ENCODE measurements at places on chromosomes 3 and 15.

GRCh38 chr15:99956820-99957641 lies 223.8 kb upstream of the LYSMD4 start:
- DNase-seq = peak; percentile 29

- DNase-seq = no peak
Measured at GRCh38 chr3:70615286-70615685, 302.8 kb upstream of the MDFIC2 start.

DNA sequence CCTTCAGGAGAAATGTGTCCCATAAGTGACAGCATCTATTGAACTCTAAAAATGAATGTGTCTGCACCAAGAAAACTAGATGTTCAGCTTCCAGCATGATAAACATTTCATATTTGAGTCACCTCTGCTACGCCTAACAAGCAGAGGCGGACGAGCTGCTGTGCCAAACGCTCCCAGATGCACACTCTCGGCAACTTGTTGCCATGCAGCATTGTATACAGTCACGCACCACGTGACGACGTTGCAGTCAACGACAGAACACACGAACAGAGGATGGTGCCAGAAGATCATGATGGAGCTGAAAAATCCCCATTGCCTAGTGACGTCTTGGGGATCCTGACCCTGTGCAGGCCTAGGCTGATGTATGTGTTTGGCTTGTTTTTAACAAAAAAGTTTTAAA lies 137.5 kb downstream of the XXYLT1 start:
- no peak for DNase-seq

GRCh38 chr3:186110975-186111974 lies 2.4 kb upstream of the ETV5 start:
- DNase-seq = no peak

GRCh38 chr3:155745795-155746550 lies 1.1 kb upstream of the PLCH1 start:
- DNase-seq = no peak

DNA sequence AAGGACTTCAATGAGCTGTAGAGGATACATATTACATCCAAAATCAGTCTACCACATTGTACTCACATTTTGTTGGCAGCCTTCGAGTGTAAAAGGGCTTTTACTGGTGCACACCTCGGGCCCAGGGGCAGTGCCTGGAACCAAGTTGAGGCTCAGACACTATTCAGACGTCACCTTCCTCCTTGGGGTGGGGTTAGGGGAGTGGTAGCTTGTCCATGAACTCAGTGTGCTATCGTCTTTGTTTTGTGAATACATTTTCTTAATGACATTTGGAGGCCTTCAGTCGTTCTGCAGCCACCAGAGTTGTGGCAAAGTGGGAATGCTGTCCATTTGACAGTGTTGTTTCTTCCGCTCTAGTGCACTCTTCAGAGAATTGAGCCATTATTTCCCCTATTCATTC lies 114.2 kb downstream of the PGPEP1L start:
- DNase-seq = no peak

GRCh38 chr3:136932978-136933772 lies 24.6 kb upstream of the IL20RB start:
- DNase-seq = no peak

DNA sequence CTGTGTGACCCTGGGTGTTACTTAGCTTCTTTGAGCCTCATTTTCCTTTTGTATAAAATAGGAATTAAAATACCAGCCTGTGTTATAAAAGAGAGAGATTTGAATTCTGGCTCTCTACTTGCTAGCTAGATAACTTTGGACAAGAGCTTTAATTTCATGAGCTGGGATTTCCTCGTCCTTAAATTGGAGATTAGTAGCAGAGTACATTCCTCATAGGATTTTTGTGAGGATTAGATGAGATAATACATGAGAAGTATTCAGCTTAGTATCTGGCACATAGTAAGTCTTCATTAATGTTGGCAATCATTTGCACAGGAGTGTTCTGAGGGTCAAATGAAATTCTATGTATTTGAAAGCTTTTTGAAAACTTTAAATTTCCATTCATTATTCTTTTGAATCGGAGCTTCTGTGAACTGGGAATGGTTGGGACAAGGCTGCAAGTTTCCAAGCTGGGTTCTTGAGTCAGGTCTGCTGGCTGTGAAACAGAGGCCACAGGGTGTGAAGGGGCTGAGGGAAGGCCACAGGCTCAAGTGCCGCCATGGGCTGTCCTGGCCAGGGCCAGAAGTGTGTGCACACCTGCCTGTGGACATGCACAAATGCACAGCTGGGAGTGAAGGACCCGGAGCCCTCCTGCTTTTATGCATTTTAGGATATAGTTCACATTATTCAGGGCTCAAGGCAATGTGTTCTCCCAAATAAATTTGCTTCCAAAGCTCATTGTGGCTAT lies 17.2 kb downstream of the ALPK3 start:
- peak; percentile 40 for DNase-seq

- DNase-seq = no peak
Measured at GRCh38 chr15:42085236-42085605, 9.1 kb downstream of the PLA2G4D start.

GRCh38 chr15:48722764-48723661 lies 77.5 kb upstream of the FBN1 start:
- no peak for DNase-seq

- no peak for DNase-seq
Measured at GRCh38 chr3:34140616-34141015, 342.2 kb downstream of the PDCD6IP start.

DNA sequence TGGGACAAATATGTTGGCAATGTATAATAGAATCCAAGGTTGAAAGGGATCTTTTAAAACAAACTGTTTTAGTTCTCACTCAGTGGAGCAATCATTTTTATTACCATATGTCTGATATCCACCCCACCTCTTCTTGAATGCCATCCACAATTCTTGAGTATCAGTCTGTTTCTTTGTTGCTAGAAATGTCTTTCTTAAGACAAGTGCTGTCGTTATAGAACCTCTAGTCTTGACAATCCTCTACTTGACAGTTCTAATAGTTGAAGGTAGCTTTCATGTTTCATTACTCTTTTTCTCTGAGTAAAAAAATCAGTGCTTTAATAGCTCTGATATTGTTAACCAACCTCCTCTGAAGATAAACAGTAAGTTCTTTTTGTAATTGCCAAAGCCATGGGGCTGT lies 737.9 kb downstream of the MECOM start:
- DNase-seq = no peak

DNA sequence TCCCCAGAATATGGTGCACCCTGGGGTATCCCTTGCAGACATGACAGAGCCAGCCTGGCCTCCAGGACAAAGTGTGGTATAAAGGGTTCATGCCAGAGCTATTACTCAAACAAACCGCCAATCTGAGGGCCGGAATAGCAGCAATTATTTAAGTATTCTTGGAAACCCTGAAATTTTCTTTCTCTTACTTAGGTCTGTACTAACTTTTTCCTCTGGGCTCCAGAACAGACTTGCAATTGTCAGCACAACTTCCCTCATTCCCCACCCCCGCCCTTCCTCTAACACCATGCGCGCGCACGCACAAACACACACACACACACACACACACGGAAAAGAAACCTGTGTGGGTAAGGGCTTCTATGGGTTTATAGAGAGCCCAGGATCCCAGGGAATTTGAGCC lies 56.3 kb downstream of the ISG20 start:
- no peak for DNase-seq

GRCh38 chr3:23288286-23288685 lies 85.2 kb downstream of the UBE2E2 start:
- no peak for DNase-seq

GRCh38 chr3:69330891-69331400 lies 54.9 kb downstream of the FRMD4B start:
- DNase-seq = no peak

GRCh38 chr3:58484045-58484721 lies 7.7 kb upstream of the KCTD6 start:
- no peak for DNase-seq

DNA sequence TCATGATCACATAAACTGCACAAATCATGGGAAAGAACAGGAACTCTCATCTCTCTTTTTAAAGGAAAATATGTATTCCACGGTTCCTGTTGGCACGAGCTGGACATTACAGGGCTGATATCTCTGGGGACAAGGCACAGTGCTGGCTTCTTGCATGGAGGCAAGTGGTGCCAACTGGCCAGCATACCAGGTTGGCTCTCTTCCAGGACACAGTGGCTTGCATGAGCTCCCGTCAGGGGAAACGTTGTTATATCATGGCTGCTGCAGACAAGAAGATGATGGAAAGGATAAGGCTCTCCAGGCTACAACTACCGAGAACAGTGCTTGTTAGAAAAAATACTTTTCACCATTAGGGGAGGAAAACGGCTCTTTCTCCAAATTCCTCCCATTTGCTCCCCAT lies 283.9 kb downstream of the RORA start:
- DNase-seq = no peak

DNA sequence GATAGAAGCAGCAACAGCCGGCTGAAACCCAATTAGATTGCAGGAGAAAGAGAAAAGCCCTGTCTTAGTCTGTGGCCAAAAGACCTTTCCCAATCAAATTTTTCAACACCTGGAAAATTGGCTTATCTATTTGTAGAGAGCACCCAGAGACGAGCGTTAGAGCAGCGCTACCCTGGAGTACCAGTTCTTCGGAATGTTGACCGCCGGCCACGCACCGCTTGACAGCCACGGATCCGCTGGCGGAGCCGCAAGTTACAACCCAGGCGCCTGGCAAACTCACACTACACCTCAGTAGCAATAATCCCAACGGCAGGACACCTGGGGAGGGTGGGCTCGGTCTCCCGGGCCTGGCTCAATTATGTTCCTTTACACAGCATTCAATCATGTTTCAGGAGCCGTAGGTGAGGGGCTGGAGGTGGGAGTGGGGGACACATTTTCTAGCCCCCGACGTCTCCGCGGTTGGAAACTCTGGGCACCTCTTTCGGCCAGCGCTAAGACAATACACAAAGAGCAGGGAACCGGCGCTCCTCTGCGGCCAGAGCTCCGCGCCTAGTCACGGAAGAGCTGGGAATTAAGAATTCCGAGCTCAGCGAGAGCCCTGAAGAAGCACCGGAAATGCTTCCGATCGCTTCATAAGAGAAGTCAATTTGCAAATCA lies 1.2 kb downstream of the MB21D2 start:
- DNase-seq = no peak

DNA sequence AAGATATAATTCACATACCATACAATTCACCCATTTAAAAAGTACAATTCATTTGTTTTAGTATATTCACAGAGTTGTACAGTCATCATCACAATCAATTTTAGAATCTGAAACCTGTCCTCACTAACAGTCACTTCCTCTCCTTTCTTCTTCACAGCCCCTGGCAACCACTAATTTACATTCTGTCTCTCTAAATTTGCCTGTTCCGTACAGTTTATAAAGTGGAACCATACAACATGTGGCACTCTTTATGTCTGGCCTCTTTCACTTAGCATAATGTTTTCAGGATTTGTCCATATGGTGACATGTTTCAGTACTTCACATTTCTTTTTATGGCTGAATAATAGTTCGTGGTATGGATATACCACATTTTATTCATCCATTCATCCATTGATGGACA lies 22.7 kb downstream of the ERICH6 start:
- DNase-seq = no peak

- DNase-seq = no peak
Measured at GRCh38 chr15:95590533-95591044, 739.9 kb upstream of the NR2F2 start.

- no peak for DNase-seq
Measured at GRCh38 chr3:117141812-117142211, 432.2 kb downstream of the TUSC7 start.

GRCh38 chr3:141060327-141060726 lies 9.2 kb downstream of the SPSB4 start:
- DNase-seq = peak; percentile 30

DNA sequence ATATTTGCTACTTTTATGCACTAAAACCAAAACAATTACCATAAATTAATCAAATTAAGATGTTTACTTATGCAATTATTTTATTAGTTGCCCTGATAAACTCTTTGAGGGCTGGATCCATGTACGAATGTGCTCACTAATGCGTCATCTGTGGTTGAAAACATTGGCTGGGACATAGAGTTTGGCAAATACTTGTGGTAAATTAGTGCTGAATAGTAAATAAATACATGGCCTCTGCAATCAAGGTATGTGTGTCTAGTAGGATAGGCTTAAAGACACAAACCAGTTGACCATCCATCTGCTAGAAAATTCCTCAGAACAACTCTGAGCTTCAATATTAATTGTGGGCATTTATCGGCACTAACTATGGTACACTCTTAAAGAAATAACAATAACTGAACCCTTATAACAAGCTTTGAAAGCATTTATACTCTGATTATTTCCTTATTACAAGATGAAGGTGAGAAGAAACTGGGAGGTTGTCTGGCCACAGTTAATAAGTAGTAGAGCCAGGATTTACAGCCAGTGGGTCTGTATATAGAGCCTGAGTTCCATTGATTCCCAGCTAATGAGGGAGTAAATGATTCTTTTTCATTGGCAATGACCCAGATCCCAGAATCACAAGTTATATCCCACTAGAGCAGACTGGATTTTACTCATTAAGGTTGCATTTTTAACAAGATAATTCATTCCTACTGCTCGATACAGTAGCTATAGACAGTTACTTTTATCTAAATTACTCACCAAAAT lies 169.5 kb upstream of the CNTN6 start:
- DNase-seq = no peak

DNA sequence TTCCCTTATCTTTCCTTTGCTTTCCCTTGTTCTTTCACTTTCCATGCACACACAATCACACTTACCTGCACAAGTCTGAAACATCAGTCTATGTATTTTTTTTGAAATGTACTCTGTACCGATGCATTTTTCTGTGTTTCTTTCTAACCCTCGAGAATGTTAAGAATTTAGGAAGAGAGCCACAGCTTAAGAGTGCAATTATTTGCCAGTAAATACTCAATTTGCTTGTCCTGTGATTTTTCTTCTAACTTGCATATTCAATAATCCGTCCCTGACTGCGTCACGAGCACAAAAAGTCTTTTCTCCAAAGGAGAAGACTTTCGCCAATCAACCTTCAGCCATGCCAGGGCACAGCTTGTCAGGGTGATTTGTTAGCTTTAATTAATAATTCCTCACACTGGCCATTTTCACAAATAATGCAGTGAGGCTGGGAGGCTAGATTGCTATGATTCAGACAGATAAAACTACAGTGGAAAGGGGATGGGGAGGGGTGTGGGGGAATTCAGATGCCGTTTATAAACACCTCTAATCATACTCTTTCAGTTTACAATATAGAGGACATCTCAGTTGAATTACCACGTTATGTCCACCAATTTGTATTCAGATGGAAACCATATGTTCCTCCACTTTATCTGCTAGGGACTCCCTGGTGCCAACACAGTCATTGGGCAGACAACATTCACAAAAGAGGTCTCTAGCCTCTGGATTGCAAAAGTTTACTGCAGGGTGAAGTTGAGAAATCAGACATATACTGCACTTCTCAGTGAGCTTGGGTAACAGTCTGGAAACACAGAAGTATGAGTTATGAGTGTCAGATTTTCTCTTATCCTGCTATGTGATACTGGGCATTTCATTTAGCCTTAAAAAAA lies 388.0 kb downstream of the ZBTB20 start:
- no peak for DNase-seq

DNA sequence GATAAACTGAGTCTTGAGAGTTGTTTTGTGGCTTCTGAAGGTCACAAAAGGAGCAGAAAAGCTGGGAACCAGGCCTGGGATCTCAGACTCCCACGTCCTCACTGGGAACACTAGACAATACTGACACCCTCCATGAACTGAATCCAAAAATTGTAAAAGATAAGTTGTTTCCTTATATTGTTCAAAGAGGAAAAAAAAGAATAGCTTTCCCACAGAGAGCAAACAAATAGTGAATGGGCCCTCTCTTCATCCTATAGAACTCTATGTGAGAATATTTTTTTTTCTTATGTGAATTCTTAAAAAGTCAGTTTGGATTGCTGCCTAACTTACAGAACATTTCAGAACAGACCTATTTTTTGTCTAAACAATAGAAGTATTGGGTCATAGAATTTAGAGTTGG lies 203.5 kb downstream of the MECOM start:
- DNase-seq = no peak

All from activated CD8-positive, alpha-beta memory T cell treated with anti-CD3 and anti-CD28 coated beads, Interleukin-2, amount 50 U/mL, for 48 hours (primary cell).